Jurkat, Clone E6-1 (cell line): ENCODE measurements at places on chromosomes 4 and X.

DNA sequence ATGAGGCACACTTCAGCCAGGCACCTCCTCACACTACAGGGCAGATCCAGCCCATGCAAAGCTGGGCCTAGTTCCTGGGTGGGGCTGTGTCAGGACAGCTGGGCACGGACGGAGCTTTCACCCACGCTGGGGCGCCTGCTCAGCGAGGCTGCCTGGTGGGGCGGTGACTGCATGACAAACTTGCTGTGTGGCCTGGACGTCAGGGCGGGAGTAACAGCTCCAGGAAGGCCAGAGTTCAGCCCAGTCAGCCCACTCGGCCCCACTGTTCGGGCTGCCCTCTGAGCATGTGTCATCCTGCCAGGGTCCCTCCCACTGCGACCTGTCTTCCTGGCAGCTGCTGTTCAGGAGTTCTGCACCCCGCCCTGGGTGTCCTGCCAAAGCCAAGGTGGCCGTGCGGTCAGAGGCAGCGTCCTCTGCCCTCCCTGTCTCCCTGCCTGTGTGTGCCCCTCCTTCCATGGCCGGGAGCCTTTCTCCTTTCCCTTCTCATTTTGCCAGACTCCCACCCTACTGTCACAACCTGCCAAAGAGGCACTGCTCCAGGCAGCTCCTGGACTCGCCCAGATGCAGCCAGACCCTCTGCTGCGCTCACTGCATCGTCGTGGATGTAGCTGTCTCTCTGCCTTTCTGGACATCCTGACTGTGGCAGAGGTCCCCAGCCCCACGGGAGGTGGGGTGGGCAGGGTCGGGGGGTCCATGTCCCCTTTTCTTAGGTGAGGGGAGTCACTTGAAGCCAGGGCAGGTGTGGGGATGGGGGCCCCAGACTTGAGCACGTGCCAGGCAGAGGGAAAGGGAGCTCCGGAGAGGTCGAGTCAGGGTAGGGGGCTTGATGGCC lies 33.0 kb upstream of the KIAA0232 start:
- no peak for DNase-seq

DNA sequence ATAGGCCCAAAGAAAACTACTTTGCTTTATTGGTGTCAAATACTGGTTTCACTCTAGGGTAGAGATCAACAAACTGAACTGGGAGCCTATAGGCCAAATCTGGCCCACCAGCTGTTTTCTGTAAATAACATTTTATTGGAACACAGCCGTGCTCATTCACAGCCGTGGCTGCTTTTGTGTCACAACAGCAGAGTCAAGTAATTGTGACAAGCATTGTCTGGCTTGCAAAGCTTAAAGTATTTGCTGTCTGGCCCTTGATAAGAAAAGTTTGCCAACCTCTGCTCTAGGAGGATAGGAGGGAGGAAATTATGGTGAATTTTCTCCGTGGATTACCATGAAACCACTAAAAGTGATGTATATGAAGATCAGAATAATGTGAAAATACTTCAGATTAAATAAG lies 53.4 kb downstream of the GPAT3 start:
- DNase-seq: no peak

DNA sequence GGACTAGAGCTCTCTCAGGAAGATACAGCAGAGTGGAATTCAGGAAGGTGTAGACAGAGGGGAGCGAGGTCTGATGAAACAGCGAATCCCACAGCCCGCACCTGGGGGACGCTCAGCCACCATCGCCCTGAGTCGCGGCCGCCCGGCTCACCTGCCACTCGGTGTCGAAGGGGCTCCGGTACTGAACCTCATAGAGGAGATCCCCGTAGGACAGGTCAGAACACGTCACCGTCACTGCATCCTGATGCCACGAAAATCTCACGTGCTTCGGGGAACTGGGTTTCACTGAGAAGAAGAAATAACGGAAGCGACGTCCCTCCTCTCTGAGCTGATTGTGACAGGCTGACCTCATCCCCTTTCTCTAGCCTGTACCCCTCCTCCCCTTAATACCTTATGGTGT lies 10.2 kb downstream of the CRLF2 start:
- DNase-seq: no peak

DNA sequence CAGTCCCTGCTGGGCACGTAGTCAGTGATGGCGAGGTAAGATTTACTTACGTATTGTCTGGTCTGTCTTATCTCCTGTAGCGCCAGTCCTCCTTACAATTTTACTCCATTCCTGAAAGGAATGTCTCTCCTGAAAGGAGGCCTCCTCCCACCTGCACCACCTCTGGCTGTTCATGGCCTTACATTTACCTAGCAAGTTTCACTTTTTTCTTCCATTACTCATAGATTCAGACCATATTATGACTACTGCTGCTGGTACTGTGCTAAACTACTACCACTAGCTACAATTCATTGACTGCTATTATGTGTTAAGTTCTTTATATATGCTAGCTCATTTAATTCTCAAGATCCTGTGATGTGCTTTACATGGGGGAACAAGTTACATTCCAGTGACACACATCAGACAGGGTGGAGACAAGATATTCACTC lies 189.9 kb downstream of the BMPR1B start:
- no peak for DNase-seq

GRCh38 chr4:87853108-87853507 lies 20.3 kb downstream of the MEPE start:
- peak; percentile 25 for DNase-seq

DNA sequence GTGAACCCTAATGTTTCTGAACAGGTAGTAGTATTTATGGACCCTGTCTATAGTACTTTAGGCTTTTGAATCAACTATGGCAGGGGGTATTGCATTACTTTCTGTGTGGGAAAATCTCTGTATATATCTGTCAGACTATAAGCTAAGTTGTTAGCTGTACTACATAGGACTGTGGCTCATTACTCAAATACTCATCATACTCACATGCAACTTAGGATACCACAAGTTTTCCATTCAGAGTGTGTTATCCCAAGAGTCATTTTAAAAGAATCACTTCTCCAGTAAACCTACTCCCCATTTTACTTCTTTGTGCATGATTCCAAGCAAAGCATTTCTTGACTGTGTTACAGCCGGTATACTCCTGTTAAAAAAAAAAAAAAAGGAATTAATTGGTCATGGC lies 95.6 kb downstream of the PHOX2B start:
- no peak for DNase-seq

DNA sequence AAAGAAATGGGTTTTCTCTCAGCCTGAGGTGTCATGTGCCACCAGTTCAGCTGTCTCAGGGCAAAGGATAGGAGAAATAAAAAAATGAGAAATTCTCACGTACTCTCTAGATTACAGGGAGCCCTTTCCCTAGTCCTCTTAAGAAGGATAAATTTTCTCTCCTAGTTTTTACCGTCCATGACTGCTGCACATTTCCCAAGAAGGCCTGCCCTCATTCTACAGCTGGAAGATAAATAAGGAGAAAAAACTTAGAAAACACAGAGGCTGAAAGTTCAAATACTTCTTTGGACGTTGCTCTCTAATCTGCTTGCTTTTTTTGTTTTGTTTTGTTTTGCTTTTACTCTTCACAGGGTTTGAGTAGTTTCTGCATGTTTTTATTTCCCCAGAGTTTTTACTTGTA lies 211.9 kb downstream of the DCAF12L2 start:
- DNase-seq: no peak

DNA sequence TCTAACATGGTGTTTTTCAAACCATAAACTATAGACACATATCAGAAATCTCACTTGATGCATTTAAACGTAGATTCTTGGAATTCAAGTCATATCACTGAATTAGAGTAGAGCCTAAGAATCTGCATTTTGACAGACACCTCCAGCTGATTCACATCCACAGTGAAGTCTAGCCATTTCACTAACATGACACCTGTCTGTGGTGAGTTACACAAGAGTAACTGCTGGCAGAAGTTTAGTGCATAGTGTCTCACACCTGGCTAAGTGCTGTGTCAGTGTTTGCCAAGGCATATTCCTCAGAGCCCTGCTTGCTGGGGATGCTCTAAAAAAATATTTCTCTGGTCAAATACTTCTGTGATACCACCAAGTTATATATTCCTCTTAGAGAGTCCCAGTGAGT lies 237.5 kb upstream of the DIAPH2 start:
- DNase-seq: no peak

- DNase-seq: no peak
Measured at GRCh38 chrX:132272826-132273225, 53.6 kb upstream of the RAP2C start.

DNA sequence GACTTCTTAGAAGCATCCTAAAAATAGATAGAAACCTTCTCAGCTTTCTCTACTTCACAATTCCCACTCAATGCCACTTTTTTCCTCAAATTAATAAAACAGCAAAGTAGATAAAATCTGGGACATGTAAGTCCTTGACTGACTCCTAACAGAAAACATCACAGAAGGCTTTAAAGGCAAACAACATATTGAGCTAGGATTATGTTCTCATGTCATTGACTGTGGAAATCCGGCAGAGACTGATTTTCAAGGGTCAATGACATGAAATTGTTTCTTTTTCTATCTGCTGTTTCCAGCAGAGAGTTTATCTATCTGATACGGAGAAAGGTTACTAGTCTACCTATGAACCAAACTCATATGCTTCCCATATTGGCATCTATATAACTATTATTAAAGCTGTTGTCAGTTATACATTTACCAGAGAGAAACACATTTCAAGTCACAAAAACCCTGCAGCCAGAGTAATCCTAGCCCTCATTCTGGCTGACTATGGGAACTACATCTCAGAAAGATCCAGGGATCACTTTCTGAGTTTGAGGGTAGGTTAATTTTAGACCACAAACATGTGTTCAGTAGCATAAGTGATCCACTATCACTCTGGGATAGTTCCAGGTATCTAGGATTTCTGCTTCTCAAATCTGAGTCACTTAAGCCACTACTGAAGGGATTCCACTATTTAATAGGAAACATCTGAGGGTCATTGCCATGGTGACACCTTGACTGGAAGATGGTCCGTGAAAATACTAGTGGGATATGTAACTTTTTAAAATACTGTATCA lies 147.6 kb downstream of the PPP3CA start:
- no peak for DNase-seq

DNA sequence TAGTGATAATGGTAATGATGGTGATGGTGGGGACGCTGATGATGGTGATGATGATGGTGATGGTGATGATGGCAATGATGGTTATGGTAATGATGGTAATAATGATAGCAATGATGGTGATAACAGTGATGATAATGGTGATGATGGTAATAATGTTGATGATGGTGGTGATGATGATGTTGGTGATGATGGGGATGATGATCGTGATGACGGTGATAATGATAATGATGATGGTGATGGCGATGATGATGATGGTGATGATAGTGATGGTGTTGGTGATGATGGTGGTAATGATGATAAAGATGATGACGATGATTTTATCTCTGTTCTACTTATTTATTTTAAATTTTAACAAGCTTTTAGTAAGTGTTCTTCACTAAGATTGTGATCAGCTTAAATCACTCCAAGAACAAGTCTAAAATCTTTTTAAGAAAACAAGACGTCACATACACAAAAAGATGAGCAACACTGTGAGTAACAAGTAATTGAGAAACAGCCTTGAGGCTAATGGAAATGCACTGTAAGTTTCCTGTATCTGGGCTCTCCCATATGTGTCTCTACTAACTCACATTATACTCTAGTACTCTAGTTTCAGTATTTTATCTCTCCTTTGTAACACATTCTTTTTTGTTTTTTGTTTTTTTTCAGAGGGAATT lies 480.2 kb upstream of the PRKX start:
- no peak for DNase-seq

DNA sequence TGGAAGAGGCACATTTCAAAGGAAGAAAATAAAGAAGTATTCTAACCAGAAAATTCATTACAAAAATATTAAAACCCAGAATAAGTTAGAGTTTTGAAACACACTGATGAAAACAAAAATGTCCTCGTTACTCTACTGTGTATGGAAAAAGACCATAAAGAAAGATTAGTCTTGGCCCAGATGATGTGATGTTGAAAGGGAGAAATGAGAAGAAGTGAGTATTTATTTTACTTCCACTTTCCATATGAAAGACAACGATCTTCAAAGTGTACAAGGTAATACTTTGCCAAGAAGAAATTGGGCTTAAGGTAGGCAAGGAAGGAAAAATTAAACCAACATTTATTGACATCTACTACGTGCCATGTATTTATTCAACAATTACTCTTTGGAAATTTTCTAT lies 48.6 kb upstream of the EMCN start:
- DNase-seq: no peak

- DNase-seq: peak; percentile 43
Measured at GRCh38 chr4:3880615-3881120, 114.5 kb downstream of the ADRA2C start.

DNA sequence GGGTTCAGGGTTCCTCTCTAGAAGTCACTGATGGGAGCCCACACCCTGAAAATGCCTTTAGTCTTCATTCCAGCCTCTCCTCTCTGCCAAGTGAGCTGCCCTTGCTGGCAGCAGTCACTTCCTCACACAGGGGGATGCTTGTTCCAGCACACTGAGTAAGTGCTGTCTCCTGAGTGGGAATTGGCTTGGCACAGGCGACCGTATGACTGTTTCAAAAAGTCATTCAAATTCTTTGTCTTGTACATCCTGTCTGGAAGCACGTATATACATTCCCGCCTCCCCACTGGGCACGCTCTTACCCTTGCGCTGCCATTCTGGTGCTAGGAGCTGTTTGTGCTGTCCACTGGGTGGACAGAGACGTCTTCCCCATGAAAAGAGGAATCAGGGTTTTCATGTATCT lies 40.2 kb upstream of the CD99 start:
- no peak for DNase-seq

GRCh38 chrX:79631526-79631925 lies 264.4 kb upstream of the ITM2A start:
- DNase-seq: no peak

DNA sequence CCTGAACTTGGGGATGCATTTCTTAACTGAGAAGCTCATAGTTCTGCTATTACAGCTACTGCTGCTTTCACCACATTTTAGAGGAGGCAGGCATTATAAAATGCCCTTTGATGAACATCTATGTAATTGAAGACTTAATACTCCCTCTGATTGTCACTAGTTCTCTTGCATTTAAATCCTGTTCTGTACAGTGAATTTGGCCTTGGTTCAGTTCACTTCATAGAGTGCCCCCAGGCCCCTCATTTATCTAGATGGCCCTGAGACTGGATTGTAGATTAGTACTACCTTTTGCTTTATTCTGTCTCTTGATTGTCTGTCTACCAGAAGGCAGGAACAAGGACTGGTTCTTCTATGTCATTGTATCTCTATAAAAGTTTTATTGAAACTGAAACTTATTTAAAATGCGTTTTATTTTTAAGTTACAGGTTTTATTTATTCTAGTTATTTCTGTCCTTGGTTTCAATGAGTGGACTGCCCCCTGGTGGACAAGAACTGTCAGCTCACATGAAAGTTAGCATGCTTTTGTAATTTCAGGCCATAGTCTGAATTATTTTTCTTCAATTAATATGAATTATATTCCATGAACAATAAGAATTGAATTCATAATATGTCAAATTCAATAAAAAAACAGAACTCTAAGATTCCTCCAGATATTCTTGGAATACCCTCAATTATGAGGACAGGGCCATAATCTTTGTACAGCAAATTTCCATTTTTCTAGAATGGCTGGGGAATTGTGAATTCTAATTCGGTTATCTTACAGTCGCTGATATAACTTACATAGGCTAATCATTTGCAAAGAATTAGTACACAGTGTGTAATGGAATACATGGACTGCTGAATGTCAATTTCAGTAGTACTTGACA lies 47.2 kb upstream of the TMEM33 start:
- DNase-seq: peak; percentile 28
